ENCODE measurements at places on chromosomes 3 and 15.

- ATAC-seq = no peak
These were observed 49.5 kb downstream of the MCF2L2 start for GRCh38 chr3:183378951-183379350.

DNA sequence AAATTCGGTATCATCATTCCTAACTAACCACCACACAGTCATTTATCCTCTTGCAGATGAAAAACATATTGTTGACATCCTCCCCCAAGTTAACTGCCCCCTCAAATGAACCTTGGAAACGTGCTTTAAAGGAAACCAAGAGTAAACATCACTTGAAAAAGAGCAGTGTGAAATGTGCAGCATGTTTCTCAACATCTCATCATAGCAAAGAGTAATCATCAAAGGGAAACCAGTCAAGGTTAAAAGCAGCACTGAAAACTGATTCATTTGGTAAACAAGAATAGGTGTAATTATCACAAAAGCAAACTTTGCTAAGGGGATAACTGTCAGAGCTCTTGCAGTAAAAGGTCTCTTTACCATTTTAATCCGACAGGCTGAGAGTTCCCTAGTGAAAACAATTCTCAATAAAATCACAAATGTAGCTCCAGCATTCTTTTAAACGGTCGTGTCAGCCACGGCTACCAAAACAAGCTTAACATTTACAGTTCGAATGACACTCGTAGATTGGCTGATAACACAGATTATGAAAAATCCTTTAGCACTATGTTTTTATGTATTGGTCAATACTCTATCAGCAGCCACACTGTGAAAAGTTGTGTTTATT lies 461.0 kb downstream of the GBE1 start:
- no peak for ATAC-seq

DNA sequence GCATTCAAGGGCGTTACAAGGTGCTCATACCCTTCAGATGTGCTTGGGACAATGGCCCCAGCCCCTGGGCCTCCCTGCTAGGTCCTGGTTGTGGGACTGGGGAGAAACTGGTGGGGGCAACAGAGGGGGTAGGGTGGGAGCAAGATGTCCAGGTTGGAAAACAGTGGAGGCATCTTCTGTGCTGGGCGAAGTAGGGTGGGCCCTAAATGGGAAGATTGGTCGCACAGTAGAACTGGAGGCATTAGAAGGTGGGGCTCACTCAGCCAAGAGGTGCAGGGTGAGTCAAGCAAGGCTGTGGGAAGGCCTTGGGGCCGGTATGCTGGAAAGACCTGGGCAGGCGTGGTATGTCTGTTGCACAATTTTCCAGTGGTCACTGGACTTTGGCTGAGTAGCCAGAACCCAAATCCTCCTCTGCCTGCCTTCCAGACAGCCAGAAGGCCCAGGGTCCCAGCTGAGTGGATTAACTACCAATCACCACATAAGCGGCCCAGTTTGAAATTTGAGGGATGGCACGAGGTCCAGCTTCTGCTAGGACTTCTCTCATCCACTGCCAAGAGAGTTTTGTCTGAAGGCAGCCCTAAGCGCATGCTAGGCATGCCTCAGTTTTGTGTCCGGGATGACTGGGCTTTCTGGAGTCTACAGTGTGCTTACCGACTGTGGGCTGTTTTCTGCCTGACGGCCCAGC lies 74.5 kb downstream of the LSM3 start:
- no peak for ATAC-seq

DNA sequence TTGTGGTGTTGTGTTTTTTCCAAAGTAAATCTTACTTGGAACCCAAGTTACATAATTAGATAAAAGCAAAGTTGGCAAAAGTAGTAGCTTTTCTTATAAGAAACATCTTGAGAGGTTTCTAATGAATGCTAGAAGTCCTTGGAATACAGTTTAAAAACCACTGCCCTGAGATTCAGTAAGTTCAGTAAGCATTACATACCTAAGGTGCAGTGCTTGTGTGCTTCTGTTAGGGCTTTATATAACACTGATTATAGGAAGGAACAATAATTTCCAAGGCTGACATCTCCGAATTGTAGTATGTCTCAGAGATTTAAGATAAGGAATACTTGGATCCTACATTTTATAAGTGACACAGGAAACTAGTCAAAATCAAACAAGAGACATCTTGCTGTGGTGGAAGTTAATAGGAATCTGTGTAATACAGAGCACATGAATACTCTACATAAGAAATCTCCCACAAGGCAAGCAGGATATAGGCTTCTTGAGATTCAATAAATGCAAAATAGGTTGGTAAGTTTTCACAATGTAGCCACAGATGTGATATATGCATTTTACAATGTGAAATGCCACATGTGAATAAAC lies 268.2 kb downstream of the LSAMP start:
- no peak for ATAC-seq
